Left renal cortex interstitium (tissue), 4 donors: ENCODE measurements at places on chromosomes 6 and 20.

DNA sequence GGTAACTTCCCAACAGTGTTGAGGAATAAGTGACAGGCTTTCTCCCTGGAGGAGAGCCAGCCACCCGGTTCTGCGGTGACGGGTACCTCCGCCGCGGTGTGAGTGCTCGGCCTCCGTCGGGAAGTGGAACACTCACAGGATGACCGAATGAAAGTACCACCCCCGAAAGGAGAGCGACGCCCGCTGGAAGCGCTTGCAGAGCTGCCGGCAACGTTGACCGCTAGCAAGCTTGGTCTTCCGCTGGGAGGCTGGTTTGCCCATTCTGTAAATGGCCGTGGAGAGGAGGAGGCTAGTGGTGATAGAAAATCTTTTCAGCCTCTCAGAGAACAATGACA is 614 bp upstream of the TMEM242 start:
- DNase-seq, result no peak

- no peak for DNase-seq
Observed at GRCh38 chr6:13398069-13398381, 69.7 kb upstream of the TBC1D7 start.

DNA sequence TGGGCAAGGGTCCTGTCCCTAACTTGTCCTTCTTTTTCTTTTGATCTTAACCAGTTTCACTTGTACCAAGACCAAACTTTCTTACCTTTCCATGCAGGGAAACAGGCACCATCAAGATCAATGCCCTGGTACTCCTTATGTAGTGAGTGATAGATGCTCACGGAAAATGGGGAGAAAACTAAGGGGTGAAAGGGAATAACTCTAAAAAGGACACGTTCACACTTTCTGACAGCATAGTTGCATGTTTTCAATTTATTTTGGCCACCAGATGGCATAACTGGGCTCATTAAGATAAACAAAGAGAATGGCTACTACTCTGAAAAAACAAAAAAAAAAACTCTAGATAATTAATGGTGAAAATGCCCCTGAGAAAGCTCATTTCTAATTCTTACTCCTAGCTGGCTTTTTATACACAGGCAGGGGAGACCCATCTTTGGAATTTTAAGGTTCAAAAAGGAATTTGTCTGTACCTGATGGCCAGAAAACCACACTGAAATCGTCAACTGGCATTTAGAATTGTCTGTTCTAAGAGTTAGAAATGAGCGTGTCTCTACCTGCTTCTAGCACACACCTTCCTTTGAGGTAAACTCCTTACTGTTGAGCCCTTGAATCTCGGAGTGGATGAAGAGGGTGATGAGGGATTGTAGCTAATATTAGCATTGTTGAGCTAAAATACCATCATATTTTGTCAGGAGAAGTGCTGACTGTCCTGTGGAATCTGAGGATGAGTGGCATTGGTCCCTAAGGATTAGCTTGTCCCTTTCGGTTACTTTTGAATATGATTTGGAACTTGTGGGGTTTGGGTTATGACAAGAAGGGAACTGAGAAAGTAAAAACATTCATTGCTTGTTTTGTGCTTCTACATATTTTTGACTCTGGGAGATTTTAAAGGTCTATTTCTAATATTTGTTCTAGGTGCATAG is 62.2 kb upstream of the DDR1 start:
- no peak for DNase-seq

- no peak for DNase-seq
Observed at GRCh38 chr6:16292432-16292831, 54.0 kb downstream of the GMPR start.

GRCh38 chr6:125367036-125367782 is 65.4 kb upstream of the HDDC2 start:
- no peak for DNase-seq

- peak; percentile 17 for DNase-seq
Observed at GRCh38 chr6:127855542-127856159, 45.2 kb downstream of the THEMIS start.

GRCh38 chr6:14670806-14671205 is 553.2 kb downstream of the CD83 start:
- no peak for DNase-seq

DNA sequence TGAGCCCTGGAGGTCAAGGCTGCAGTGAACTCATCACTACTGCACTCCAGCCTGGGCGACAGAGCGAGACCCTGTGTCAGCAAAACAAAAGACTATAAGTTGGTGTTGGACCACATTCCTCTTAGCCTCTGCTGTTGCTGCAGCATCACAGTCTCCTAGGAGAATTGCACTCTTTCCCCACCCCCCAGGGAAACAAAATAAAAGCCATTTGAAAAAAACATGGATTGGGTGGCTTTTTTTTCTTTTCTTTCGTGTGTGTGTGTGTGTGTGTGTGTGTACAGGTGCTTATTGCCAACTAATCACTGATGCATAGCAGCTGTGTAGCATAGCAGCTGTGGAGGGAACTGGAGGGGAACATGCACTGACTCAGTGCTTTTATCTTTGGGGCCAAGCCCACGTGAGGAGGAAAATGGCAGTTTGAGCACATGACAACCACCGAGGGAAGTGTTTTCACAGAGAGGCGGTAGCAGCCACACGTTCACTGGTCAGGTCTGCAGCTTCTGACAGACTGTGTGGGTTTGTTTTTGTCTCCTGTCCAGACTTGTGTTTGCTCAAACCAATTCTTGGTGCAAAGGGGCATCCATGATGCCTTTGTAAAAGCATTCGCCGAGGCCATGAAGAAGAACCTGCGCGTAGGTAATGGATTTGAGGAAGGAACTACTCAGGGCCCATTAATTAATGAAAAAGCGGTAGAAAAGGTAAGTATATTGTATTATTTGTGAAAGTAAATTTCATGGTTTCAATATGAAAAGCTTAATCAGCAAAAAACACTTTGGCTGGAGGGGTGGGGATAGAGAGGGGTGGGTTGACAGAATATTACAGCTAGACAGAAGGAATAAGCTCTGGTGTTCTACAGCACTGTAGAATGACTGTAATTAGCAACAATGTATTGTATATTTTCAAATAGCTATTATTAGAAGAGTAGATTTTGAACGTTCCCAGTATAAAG is 27.7 kb downstream of the ALDH5A1 start:
- DNase-seq, result peak; percentile 9

DNA sequence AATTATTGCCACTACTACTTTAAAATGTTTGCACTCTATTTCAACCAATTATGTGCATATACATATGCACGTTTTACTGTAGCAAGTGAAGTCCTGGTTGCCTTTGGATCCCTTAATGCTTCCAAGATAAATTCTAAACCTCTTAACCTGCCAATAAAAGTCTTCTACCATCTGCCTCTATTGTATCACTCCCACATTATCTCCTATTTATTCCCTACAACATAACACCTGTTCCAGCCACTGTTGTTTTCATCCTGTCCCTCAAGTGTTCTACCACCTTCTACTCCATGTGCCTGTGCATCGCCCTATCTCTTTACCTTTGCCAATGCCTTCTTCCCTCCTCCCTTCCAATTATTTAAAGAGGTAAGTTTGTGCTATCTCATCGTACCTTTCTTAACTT is 499.0 kb upstream of the RNF217 start:
- no peak for DNase-seq

DNA sequence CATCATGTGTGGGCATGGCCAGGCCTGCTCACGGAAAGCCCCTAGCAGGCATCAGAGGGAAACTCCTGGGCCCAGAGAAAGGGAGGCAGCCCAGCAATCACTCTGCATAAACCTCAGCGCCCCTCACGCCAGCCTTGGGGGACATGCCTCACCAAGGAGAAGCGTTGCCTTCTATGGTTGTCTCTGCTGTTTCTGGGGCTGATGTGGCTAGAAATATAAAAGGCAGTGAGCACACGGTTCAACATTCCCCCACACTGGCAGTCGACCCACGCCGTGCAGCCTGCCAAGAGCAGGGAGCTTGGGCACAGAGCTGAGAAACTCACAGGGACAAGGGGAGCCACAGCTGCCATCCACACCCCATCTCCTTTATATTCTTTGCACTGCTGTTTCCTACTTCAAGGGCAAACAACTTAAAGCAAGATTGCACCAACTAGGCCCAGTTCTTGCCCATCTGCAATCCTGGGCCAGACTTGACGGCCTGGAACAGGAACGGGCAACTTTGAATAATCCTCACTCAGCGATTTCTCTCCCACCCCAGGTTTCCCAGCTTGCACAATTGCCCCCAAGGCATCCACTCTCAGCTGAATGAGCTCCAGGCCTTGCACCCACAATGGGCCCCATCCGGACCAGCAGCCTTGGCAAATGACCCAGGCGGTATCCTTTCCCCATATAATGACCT is 35.5 kb upstream of the FOXC1 start:
- no peak for DNase-seq

GRCh38 chr20:5918856-5919625 is 31.3 kb downstream of the TRMT6 start:
- no peak for DNase-seq

GRCh38 chr6:19472850-19473249 is 364.3 kb upstream of the ID4 start:
- DNase-seq, result no peak

GRCh38 chr6:3383525-3383924 is 73.3 kb downstream of the SLC22A23 start:
- no peak for DNase-seq

DNA sequence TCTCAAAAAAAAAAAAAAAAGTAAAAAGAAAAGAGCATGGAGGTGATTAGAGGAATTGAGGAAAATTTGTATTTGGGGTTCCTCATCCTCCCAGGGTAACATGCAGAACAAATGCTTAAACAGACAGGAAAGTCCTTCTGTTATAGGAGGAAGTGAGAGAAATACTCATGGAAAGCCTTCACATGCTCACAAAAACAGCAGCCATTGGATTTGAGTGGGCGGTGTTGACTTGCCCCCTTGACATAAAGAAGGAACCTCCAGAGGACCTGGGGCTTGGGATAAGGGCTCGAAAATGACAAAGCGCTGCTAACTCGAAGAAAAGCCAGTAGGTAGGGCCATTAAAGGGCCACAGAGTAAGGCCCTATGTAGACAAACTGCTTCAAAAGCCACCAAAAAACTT is 17.5 kb upstream of the SAMHD1 start:
- no peak for DNase-seq

- DNase-seq, result no peak
Observed at GRCh38 chr6:31614075-31614619, 887 bp upstream of the AIF1 start.

DNA sequence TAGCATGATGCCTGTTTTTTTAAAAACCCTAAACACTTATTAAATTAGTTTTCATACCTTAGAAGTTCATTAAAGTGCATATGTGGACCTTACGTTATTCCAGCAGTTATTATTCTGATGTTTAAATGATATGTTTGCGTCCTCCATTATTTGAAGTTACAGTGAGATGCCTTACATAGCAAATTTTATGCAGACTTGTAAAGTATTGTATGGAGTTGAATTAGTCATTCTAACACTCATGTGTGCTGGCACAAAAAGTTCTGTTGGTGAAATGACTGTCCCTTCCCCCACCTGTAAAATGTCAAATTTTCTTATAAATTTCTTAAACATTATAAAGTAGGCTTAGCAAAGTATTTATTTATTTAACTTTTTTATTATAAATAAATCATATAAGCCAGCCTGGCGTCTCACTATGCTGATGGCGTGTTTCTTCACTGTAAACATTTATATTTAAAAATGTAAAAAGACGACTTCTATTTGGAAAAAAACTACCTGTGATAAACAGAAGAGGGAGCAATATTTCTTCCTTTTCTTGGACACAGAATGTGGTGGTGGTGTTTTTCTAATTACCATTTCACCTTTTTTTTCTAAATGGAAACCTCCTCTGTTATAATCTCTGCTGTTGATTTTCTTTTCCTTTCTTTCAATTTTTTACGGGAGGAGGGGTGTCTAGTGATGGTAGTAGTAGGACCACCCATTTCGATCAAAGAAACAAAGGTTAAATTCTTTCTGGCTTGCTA is 155.4 kb downstream of the RFPL4B start:
- no peak for DNase-seq

- DNase-seq, result no peak
Observed at GRCh38 chr6:159360306-159360705, 191.1 kb downstream of the FNDC1 start.

GRCh38 chr6:162733489-162733888 is 5.7 kb downstream of the PACRG start:
- DNase-seq, result no peak

DNA sequence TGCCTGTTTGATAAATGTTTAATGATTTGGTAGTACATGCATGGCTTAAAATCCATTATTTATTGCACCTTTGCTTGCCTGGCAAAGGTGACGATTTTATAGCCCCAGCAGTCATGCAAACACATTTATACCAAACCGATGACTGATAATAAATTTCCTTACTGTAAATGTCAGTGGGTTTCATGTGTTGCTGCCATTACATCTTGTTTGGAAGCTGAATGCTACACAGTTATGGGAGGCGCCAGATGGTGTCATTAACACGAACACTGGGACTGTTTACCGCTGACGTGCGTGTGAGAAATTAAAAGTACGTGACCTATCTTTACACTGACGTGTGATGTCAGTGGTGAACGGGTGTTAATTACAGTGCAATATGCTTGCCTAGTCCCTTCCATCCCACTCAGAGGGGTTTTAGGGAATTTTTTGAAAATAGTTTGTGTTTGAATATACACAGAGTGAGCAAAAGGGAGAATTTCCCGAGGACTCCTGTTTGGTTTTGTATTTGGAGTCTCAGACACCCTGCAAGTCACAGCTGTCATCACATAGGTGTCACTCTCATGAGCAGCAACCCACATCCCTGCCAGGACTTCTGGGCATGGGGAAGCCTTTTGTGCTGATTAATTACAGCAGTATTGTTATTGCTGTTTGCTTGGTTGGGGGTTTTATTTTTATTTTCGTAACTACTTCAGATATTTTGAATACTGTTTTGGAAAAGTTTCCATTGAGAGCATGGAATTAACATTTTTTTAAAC is 151.8 kb upstream of the INSM1 start:
- DNase-seq, result no peak

GRCh38 chr6:113488812-113489685 is 368.1 kb upstream of the MARCKS start:
- DNase-seq, result no peak

DNA sequence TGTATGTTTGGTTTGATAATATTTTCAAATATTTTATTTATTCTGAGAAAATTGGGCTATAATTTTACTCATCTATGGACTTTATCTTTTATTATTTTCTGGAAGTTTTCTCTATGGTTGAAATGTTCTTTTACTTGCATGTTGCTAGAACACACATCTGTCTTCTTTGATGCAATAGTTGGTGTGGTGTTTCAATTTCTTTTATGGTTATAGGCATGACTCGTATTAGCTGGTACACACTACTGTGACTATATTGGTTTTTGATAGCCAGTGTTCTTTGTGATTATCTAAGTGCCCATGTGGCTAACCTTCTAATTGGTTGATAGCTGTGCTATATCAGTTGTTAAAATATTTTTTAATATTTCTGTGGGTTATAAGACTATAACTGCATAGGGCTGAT is 1343.3 kb upstream of the GJE1 start:
- DNase-seq, result no peak

DNA sequence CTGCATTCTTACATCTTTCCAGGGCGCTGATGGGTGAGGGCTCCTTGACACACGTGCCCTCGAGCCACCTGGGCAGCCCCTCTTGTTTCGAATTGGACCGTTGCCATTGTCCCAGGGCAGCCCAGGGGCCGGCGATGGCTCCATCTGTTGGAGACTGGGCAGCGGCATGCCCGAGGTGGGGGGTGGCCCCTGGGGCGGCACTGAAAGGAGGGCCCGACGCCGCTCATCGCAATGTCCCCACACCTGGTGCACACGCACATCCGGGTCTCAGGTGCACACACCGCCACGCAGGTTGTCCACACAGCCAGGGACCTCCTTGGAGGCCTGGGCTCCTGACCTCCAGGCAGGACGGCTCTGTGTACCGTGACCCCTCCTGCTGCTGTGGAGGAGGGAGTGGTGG is 18.0 kb downstream of the GATA5 start:
- no peak for DNase-seq
